CD4-positive, alpha-beta T cell treated with Interferon gamma for 1 hour (primary cell): ENCODE measurements at places on chromosomes 7 and 10.

GRCh38 chr10:86282664-86283465, 83.7 kb downstream of the GRID1 start:
- no peak for DNase-seq

GRCh38 chr10:56585447-56586171, 224.6 kb upstream of the ZWINT start:
- DNase-seq = no peak

DNA sequence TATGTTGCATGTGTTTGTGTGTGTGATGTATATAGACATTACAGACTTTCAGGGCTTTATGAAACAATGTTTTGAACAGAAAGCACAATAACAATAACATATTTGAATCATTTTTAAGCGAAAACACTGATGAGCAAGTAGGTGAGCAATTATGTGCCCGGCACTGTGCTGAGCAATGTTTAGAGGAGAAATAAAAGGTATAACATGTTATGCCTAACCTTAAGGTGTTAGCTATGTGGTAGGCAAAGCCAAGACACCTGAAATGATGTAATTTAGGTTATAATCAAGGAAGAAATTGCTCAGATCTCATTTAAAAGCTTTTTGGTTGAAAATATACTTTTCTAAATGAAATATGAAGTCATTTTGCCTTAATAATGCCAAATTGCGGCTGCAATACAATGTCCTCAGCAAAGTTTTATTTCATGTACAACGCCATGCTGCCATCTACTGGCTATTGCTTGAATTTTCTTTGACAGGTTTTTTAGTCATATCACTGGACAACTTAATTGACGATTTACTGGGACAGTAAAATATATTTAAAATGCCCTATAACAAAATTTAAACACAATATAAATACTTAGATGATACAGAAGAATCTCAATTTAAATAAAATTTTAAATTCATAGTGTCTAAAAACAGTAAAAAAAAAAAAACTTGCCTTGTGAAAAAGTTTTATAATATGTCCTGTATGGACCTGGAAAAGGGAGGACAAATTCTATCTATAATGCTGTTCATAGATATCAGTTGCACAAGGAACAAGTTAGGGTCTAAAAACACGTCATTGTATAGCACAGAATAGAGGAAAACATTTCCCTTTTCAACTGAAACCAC, 131.1 kb upstream of the CDK1 start:
- no peak for DNase-seq

- peak; percentile 46 for DNase-seq
Observed at GRCh38 chr10:5317547-5318107, 47.1 kb upstream of the UCN3 start.

DNA sequence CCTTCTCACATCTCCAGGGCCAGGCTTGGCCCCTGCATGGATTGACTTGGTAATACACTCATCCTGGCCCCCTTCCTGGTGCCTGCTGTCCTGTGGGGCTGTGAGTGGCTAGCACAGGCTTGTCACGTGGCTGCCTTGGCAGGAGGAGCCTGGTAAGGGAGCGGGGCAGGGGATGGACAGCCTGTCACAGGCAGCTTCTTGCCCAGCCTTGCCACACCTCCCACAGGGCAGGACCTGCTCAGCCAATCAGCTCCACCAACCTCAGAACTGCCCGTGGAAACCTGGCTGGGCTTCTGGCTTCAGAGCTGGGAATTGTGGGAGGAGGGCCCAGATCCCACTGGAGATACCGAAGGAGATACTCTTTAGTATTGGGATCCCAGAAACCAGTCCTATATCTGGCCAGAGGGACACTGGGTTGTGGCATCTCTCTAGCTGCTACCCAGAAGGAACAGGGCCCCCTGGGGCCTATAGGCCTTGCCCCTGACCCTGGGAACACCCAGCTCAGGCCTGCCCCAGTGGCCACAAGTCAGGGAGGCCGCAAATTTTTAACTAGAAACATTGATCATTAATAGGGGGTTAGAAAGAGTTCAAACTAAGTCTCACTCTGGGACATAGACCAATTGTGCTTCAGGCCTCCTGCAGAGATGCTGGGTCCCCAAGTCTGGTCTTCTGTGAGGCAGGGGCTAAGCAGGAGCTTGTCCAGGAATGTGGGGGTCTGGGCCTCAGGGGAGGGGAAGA, at the start of gene HOGA1:
HOGA1 (plus strand) TSS at position 330 of the 738 bp plus-strand sequence; CDS start at position 645, 315 bp downstream.
- no peak for DNase-seq

DNA sequence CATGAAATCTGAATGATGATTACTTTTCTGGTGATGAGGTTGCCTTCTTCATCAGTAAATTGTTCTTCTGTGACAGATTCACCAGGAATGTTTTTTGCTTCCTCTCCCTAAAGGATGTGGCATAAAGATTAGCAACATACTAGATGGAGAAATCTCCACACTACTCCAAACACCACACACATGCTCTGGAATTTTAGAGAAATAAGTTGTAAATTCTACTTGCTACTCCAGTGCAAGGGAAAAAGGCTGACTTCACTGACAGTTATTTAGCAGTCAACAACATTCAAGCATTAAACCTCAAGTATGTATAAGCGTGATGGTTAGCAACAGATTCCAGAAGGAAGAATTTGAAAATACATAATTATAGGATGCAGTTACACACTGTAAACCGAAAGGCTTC, 137.9 kb upstream of the CCDC6 start:
- DNase-seq = no peak

DNA sequence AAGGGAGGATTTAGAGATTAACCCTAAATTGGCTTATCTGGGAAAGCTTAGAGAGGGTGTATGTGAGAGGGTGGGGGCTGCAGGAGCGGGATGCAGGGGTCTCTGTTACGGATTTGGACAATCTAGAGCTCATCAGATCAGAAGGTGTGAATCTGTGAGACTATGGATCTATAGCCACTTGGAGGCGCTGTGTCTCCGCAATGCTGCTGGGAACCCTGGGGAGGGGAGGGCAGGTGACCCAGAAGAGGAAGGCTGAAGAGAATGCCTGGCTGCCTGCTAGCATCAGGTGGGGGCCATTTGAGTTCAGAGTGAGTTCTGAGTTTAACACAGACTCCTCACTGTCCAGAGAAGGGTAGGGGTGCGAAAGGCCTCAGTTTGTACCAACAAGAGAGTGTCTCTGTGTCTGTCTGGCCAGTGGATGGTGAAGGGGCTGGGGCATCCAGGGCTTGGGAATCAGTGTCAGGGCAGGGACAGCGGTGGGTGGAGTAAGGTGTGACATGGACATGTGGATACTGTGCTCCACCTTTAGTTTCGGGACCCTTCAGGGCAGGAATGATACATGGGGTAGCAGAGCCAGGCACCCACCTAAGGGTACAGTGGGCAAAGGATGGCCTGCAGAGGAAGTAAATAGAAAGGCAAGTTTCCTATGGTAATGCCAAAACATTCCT, 187.3 kb upstream of the PRSS58 start:
- peak; percentile 32 for DNase-seq

DNA sequence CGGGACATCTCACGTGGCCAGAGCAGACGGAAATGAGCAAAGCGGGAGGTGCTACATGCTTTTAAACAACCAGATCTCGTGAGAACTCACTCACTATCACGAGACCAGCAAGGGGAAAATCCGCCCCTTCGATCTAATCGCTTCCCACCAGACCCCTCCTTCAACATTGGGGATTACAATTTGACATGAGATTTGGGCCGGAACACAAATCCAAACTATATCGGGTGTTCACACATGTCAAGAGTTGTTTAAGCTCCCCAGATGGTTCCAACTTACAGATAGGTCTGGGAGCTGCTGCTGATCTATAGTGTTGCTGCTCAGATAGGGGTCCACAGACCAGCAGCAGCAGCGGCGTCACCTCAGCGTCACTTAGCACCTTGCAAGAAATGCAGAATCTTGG, 194.9 kb downstream of the GPAM start:
- no peak for DNase-seq

DNA sequence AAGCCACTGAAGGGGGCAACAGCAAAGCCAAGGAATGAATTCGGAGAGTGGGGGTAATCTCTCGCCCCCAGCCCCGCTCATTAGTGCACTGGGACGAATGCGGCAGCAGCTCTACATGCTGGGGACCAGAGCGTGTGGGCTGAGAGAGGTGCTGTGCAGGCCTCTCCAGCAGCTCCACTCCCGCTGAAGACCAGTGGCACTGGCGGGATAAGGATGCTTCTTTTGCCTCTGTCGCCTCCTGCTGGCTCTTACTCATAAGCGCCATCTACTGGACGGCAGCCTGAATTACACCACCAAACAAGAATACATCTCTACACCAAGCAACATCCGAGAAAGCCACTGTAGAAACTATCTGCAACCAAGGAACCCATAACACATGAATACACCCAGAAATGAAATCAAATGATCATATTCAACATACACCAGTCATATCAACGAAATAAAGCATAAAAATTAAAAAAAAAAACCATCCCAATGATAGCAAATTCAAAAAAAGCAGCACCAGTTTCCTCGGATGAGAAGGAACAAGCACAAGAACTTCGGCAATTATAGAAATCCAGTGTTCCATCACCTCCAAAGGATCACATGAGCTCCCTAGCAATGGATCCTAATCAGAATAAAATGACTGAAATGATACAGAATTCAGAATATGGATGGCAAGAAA, 79.0 kb upstream of the TMEM168 start:
- DNase-seq = peak; percentile 40

- no peak for DNase-seq
Observed at GRCh38 chr7:3304131-3304530, 3.1 kb downstream of the SDK1 start.

GRCh38 chr10:119320981-119321380, 113.6 kb downstream of the GRK5 start:
- DNase-seq = no peak

DNA sequence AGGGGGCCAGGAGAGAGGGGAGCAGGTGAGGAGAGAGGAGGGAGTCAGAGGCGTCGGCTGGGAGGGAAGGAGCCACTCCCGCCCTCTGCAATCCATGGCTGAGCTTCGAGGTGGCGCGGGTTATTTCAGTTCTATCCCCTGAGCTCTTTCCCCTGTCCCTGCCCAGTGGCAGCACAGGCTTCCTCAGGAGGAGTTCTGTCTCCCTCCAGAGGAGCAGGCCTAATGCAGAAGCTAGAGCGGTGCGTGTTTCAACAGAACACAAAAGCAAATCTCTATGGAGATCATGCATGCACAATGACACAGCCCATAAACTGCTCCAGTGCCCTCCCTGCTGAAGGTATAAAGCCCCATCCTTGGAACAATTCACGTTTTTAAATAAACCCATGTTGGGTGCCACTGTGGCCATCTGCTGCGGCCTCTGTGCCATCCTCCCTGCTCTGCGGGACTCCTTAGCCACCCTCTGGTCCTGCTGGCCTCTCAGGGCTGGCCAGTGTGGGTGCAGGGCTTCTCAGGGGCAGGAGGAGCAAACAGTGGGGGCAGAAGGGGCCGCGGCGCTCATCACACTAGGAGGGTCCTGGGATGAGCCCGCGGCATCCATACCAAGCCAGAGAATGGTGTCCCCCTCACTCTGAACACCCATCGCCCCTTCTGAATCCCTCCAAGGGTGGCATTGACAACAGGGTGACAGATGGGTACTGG, 192.6 kb upstream of the LYZL2 start:
- no peak for DNase-seq

- DNase-seq = no peak
Observed at GRCh38 chr7:3446786-3447185, 145.7 kb downstream of the SDK1 start.

- no peak for DNase-seq
Observed at GRCh38 chr7:121054925-121055324, 66.4 kb downstream of the CPED1 start.

GRCh38 chr7:83837683-83838082, 188.7 kb upstream of the SEMA3E start:
- no peak for DNase-seq

DNA sequence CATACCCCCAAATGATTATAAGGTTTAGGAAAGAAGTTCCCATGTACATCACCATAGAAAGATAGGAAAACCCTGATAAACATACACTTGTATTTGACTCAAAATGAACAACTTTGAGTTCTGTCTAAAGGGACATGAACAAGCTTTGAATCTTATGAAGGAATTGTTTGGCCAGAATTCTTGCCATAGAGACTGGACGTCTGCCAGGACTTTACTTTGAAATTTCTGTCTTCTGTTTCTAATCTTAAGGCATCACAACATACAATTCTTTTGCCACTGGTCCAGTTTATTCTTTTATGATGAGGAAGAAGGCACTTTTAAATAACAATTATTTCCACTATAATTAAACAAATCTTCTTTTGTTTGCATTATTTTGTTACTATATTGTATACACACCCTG, 26.2 kb upstream of the CYP26C1 start:
- DNase-seq = no peak

DNA sequence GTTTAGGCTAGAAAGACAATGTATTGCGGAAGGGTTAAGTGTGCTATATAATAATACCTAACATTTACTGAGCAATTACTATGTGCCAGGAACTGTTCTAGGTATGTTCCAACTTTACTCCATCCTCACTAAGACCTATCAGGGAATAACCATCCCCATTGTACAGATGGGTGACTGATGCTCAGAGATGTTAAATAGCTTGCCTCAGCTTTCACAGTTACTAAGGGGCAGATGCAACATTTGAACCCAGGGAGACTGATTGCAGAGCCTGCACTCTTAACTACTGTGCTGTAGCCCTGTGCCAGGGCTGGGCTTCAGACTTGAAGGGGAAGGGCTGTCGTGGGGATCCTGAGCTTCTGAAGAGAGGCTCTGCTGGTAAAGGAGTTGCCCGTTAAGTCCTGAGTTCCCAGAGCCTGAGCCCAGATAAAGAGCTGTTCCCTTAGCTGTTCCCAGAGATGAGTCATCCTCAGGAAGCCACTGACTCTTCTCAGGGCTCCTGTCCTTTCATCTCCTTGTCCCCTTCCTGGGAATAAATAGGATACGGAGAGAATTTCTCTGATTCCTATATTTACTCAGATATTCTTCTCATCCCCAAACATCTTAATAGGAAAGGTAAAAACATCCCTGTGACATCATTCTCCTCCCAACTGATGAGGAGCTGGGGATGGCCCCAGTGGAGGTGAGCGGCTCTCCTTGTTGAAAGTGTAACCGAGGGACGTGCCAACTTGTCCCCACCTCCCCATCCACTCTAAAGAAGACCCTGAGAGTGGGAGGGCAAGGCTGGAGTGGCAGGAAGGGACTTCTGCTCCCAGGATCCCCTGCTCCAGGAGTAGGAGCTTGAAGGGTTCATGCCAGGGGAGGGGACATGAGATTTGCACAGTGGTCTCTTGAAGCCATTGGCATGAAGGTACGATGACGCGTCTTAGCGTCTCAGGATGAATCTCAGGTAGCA, 28.0 kb upstream of the HABP2 start:
- no peak for DNase-seq

DNA sequence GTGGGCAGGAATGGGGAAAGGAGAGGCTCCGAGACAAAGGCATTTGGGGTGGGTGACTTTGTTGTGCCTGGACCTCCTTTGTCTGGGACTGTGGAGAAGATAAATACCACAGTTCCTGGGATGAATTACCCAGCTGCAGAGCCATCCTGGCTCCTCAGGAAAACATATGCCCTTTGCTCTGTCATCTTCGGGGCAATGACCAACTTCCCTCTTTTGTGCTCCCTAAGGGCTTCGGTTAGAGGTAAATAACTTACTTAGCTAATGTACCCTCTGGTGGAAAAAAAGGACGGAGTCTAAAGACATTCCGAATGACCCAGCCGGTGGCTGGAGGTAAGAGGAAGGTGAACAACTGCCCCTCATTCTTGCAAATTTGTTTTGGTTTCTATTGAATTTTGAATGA, 345.7 kb downstream of the GATA3 start:
- DNase-seq = no peak

GRCh38 chr7:74502216-74502891, 48.6 kb downstream of the GTF2IRD1 start:
- DNase-seq = no peak

- DNase-seq = no peak
Observed at GRCh38 chr7:56537477-56537876, 421.3 kb upstream of the NUPR2 start.
